NCI-H1048 (cell line): ENCODE measurements at places on chromosomes 6 and 20.

DNA sequence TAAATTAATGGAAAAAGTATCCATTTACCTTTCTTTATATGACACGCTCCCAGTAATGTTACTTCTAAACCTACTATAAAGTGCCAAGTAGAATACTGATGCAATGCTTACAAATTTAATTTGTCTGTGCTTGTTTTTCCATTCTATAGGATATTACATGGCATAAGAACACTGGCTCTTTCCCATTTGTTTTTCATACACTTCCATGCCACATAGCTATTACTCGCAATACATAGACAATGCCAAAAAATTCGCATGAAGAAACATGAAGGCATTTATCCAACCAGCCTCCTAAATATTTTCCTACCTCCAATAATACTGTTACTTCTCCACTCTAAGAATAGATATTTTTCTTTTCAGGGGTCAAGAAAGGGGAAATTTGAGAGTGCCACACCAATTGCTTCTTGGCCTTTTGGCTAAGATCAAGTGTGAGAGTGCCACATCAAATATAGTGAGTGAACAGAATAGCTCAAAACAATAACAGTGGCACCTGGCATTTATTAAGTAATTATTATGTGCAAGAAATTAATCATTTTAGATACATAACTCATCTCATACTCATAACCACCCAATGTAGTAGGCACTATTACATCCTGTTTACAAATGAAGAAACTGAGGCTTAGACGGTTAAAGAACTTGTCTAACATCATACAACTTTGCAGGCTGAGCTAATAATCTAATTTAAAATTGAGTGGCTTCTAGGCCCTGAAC is 845 bp upstream of the DST start:
- DNase-seq: no peak

DNA sequence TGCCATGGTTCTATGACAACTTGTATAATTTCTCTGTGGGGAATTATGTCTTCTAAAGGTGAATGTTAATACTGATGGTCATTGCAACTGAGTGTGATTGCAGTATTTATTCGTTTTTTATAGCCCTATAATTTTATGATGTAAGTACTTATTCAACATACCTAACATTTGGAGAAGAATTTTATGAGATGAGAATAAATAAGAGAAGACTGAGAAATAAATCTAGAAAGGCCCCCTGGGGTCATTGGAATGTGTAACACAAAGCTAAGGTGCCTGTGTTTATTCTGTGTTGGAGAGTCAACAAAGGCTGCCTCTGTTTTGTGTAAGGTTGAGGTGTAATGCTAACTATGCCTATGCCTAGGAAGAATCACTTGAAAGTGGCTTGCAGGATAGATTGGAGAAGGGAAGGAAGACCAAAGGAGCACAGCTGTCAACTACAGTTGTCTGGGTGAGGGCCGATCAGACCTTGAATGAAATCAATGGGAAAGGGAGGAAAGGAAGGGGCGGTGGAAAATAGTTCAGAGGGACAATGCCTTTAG is 1076.7 kb downstream of the KIF16B start:
- DNase-seq: no peak

DNA sequence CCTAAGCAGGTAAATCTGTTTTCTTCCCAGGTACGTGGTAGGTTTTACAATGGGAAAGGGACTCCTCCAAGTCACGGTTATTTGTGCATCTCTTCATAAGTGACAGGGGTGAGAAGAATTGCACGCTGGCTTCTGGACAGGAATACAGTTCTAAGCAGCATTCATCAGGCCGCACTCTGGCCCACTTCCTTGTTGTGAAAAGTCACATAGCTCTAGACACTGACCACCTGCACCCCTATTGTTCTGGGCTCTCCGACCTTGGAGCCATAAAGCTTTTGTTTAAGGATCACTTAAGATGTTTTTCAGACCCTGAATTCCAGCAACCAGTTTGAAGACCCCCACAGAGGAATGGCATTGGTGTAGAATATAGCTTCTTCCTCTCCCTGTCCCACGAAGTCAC is 31.4 kb downstream of the RAMACL start:
- DNase-seq: no peak

DNA sequence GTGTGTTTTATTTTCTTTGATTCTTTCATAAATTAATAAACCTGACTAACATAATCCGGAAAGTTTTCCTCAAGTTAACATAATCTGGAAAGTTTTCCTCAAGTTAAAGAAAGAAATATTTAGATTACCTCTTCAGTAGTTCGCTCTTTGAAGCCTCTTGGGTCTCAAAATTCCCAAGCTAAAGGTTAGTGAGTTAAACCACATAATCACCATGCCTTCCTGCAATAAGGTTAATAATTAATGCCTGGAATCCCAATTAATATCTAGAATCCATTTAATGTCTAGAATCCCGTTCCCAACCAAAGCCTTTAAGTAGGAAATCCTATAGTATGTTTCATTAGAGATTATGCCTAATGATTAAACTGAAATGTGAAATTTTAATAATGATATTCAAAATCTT is 12.9 kb downstream of the DCDC2 start:
- no peak for DNase-seq

DNA sequence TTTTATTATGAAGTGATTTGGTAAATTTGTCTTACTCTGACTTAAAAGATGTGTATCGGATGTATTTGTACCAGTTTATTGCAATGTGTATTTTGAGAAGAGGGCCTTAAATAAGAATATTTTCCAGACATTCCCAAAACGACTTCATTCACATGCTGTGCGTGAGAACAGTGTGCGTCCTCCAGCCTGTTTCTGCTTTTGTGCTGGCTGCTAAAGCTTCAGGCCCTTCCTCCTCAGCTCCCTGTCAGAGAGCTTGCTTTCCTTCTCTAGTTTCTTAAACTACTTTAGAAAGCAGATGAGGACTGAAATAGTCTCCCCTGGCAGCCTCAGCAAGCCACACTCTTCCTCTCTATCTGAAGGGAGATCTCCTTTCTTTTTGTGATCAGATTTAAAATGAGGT is 157.8 kb downstream of the SAMD5 start:
- DNase-seq: no peak

GRCh38 chr6:43050981-43051380 is 2.7 kb downstream of the CUL7 start:
- no peak for DNase-seq

DNA sequence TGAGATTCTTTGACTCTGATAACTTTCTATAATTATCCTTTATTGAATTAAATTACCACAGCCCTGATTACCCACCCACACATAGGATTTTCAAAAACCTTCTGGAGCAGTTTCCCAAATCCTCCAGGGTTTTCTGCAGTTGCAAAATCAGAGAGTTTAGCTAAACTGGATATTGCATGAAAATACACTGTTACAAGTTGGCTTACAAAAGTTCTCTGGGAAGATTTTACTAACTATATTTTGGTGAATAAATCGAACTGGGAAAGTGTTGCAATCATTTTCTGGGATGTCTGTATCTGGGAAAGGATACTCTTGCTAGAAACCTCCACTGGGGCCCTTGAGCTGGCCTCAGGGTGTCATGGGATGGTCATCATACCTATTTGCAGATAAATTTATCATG is 97.6 kb upstream of the STMND1 start:
- DNase-seq: no peak

DNA sequence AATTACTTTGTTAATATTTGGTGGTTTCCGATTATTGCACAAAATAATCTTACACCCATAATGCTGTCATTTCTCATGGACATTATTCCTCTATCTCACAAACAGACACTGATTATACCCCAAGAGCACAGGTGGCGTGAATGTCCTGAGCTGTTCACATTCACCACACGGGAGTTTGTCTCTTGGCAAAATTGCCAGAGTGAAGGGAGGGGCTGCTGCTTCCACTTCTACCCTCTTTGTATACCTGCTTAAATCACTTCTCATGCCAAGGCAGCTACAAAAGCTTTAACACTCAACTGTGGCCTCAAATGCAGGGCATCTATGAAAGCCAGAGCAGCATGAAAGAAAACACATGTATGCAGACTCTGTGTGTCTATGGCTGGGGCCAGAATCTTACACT is 41.9 kb upstream of the SLA2 start:
- no peak for DNase-seq

DNA sequence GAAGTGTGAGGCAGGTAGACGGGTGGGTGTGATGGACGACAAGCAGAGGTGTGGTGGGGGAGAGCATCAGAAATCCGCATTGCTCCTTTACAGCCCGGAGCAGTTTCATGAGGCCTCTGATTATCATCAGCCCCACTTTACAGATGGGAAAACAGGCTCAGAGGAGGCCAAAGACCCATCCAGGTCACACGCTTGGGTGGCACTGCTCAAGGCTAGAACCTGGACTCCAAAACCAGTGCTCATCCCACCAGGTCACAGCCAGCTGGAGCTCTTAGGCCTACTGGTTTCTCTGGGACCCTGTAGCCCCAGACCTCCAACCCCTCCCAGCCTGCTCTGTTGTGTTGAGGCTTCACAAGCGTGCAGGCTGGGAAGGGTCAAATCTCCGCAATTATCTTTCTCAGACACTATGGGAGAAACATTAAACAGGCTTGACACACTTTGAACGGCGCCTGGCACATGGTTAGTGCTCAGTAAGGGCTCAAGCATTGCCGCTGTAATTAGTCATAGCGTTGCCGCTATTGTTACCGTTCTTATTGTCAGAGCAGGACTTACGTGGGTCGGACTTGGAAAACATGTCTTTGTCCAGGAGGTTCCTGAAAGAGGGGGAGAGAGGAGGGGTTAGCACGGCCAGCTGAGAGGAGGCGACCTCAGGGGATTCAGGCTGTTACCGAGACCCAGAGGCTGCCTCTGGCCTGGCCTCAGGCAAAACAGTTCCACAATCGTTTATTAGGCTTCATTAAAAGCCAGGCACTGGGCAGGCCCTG is 16.6 kb downstream of the CPNE5 start:
- no peak for DNase-seq

- DNase-seq: no peak
Observed at GRCh38 chr20:37503256-37503927, 17.7 kb upstream of the NNAT start.

- no peak for DNase-seq
Observed at GRCh38 chr6:87297119-87297518, 25.3 kb upstream of the SMIM8 start.

DNA sequence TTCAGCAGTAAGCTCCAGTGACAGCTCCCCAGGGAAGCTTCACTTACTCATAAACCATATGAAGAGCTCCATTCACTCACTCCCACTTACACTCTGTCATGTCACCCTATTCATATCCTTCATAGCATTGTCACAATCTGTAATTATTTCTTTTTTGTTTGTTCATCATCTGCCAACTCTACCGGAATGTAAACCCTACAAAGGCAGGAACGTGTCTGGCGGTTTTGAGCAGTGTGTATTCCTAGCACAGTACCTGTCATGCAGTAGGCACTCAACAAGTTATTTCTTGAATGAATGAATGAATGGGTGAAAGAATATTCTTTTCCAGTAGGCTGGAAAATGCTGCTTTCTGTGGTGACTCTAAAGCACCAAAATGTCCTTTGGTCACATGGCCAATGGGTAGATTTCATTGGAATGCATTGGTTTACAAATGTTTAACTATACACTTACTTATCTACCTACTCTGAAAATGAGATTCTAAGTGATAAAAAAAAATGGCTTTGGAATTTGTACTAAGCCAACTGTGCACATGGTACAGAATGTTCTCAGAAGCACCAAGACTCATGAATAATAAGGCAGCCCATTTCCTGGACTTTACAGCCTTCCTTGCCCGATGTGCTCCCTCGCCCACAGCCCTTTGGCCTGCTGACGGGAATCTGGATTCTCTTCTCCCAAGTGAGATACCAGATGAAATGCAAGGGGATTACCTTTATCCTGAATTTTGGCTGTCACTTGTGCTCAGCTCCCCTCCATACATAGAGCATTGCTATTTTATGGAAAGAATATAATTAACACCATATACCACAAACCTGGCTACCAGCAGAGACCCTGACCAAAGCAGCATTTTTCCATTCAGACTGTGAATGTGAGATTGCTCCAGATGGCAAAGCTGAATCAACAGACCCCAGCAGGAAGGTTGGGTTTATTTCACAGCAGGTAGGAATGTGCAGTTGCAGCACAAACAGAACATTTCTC is 273.3 kb downstream of the ALDH8A1 start:
- no peak for DNase-seq

DNA sequence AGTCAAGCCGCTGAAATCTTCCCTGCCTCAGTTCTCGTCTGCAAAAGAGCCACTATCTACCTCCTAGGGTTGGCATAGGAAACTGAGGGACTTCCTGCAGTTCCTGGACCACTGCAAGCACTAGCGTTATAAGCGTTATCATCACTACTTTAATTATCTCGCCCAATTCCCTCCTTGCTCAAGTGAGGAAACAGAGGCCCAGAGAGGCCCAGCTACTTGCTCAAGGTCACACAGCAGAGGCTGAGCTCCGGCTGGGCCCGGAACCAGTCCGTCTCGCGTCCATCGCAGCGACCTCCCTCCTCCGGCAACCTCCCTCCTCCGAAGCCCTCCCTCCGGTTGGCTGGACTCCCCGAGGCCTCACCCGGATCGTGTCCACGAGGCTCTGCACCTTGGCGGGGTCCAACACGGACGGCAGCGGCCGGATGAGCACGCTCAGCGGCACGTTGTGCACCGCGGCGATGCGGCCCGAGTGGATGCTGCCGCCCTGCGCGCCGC is 338 bp downstream of the SRXN1 start:
- DNase-seq: no peak
